ENCODE measurements at places on chromosomes 11 and 22.

DNA sequence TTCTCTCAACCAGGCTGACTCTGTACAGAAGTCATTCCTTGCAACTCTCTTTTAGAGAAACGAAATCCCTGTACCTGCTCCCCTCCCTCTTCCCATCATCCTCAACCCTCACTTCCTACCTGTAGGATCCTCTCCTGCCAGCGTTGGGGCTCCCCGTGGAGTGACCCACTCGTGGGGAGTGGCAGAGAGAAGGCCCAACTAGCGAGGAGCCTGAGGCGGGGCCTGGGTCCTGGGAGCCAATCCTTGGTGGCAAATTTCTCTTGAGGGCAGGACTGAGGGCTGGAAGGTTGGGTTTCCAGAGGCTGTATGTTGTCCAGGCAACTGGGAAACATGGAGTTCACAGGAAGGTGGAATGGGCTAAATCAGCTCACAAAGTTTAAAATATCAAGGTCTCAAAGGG is 10.4 kb downstream of the NHERF4 start:
- no peak for DNase-seq

DNA sequence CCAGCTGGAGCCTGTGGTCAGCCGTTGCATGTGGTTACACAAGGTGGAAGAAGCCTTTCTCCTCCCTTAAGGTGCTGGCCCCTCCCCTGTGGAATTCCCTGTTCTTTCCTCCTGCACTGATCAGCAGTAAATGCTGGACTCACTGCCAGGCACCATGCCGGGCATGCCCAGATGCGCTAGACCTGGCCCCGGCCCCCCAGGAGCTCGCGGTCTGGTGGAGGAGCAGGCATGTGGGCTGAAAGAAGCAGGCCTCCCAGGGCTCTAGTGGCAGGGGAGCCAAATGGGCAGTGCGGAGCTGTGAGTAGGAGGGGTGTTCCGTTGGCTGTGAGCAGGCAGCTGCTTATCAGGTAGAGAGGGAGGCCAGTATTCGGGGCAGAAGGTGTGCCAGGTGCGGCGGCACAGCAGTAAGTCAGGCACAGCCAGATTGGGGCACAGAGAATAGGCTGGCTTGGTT is 10.2 kb downstream of the DGKZ start:
- DNase-seq = no peak

DNA sequence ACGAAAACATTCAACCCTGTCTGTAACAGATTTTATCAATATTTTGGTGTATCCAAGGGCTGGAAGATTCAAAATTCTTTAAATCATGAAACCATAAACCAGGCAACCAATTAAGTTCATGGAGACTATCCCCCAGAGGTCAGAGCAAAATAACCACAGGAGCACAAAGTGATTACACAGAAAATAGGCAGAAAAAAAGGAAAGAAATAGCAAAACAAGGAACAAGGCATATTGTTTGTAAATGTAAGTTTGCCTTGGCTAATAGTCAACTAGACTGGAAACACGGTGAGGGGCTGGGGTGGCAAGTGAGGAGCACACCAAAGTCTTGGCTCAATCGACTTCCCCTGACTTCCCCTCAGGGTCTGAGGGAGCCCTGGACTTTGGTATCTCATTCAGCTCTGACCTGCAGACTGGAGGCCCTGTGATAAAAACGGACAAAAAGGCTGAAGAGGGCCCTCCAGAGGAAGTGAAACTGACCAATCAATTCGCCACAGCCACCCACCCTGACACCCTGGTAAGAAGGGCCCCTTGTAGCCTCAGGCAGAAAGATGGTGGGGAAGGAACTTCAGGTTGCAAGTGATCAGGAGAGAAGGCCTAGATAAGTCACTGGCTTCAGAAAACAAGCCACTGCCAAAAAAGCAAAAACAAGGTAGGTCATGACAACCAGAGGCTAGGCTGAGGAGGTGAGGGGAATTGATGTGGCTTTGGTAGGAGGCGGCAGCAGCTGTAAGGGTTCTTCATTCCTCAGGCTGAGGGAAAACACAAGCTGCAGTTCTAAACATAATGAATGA is 1.8 kb downstream of the SIK3 start:
- DNase-seq = no peak

GRCh38 chr22:36817525-36817848 is 652 bp upstream of the PVALB start:
- DNase-seq = no peak

GRCh38 chr11:78995171-78995570 is 420.5 kb upstream of the NARS2 start:
- no peak for DNase-seq

DNA sequence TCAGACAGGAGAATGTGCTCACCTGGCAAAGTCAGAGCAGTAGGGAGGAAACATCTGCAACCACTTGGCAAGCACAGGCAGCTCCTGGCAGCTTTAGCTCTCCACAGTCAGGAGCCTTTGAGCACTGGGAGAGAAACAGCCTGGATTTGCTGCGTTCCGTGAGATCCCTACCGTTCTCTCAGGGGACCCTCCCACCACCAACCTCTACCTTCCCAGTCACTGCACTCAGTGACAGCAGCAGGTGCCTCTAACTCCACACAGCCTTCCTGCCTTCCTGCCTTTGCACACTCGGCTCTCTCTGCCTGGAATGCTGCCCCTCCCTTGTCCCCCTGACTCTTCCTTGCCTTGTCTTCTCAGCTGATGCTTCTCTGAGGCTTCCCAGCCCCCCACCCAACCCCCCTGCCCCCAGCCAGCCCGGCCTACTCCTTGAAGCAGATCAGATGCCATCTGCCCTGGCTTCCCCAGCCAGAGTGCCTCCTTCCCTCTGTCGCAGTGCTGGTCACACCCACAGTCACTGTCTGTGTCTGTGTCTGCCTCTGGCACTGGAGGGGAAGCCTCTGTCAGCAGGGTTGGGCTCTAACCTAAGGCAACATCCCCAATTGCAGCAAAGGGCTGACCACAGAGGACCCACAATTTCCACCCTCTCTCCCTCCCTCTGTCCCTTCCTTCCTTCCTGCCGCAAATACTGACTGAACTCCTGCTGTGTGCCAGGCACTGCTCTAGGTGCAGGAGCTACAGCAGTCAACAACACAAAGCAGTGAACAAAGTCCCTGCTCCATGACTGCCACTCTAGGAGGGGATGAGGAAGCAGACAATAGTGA is 14.9 kb upstream of the TSKU start:
- no peak for DNase-seq

DNA sequence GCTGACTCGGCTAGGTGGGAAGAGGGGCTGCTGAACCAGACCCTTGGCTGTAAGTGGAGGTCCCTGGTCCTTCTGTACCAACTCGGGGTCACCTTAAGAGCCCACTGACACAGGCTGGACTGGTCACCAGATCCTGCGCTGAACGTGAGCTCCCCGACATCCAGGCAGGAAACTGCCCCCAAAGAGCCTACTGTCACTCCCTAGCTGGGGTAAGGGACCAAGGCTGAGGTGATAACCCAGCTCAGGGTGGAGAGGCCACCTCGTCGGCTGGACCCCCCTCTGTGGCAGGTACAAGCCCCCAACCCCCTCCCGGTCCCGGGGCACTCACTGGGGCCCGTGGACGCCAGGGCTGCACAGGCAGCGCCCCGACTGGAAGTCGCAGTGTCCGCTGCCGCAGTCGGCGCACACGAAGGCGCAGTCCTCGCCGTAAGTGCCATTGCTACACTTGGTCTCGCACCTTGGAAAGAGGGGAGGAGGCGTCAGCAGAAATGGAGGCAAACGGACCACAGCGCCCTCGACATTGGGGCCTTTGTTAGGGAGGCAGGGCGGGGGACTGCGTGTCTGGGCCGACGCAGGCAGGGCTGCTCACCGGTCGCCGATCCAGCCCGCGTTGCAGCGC is 7.4 kb downstream of the SCARF2 start:
- no peak for DNase-seq

DNA sequence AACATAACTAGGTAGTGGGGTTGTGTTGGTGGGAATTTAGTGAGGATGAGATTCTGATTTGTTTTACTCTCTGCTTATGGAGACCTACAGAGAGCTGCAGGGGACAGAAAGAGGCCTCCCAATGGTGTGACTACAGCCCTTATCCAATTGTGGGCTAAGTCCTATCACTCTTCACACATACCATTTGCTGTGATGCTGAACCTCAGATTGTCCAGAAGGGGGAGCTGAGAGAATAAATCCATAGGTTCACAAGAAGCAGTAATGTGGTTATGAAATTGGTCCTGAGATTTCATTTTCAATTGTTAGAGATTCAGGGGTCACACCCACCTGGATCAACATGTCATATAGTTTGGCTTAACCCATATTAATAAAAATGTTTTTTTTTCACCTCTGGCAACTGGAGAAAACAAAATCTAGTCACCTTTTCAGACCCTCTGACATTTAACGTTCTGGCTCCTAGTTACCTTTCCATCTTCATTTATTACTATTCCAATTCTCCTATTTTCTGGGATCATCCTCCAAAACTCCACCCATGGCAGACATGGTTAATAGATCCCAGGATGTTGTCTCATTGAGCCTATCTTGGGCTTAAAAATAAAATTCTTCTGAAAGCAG is 53.3 kb upstream of the PTPN5 start:
- DNase-seq = no peak

DNA sequence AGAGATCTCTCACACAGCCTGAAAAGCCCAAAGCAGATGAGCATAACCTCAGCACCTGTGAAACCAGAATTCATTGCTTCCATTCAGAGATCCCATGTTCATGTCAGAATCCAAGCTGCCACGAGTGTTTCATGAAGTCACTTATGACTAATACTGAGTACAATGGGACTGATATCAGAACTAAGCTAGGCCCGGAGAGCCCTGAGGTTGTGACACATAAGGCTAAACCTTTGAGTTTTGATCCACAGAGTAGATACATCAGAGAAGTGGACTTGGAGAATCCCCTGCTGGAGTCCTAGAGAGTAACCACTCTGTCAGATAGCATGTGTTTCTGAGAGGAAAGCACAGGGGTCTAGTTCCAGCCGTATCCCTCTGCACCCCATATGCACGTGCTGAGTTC is 890 bp upstream of the GLYATL1 start:
- no peak for DNase-seq

DNA sequence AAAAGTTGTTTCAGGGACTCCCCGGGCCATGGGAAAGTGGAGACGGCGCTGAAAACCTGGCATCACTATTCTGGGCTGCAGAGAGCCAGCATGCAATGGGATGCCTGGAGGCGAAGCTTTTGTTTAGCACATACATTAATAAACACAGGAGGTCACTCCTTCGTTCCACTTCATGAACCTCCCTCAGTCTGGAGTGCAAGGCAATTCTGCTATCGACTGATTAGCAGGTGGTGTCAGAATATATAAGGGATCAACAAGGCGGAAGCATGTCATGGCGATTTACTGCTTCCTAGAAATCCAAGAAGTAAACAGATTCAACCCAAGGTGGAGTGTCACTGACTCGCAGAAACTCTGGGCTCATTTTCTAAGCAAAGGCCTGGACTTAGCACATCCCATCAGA is 45.4 kb upstream of the MN1 start:
- DNase-seq = no peak

GRCh38 chr11:71451596-71452198 is 1.3 kb upstream of the NADSYN1 start:
- DNase-seq = no peak

DNA sequence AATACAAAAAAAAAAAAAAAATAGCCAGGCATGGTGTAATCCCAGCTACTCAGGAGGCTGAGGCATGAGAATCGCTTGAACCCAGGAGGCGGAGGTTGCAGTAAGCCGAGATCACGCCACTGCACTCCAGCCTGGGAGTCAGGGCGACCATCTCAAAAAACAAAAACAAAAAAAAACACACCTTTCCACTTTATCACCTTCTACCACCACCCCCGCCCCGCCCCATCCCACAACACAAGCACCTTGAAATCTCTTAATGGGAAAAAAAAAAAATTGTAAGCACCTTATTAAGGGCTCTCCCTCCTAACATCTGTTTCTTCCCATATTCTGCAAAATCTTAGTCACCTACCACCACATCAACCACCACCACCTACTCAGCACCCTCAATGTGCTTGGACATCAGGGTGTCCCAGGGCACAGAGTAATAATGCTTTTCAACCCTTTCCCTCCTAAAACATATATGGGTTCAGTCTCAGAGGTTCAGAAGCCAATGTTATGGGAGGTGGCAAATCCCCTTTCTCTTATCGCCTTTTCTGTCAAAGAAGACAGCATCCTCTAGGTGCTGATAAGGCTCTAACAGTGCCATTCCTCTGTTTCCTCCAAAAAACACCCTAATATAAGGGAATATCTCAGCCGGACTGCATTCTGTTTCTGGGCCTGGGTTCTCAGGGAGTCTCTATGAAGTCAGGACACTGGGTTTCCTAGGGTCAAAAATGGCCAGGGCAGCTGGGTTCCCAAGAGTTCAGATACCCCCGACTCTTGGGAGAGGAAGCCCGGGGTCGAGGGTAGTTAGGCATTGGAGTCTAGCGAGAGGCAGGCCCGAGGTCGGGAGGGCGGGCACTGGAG is 718 bp downstream of the INTS5 start:
- DNase-seq = no peak

- peak; percentile 73 for DNase-seq
Observed at GRCh38 chr11:64803158-64803845, at the start of gene MAP4K2. Gene MAP4K2 (minus strand): TSS chr11:64803214. CDS start chr11:64803149, 65 bp downstream.

DNA sequence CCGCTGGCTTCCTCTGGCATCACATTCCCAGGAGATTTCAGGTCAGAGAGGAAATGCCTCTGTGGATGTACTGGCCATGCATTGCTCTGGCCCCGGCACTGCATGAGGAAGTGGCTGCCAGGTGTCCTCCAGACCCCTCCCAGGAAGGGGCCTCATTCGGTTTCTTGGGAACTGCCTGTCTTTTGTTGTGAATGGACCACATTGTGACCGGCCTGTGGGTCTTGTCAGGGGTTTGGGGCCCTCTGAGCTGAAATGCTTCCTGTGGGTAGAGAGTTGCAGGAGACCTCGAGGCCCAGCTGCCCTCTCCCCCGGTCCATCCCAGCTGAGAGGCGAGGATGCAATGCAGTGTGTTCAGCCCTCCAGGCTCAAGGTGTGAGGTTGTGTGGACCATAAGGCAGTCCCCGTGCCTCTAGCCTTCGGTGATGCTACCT is 18.8 kb upstream of the ST3GAL4 start:
- DNase-seq = no peak

- DNase-seq = no peak
Observed at GRCh38 chr22:45678961-45679912, 7.6 kb downstream of the ATXN10 start.

DNA sequence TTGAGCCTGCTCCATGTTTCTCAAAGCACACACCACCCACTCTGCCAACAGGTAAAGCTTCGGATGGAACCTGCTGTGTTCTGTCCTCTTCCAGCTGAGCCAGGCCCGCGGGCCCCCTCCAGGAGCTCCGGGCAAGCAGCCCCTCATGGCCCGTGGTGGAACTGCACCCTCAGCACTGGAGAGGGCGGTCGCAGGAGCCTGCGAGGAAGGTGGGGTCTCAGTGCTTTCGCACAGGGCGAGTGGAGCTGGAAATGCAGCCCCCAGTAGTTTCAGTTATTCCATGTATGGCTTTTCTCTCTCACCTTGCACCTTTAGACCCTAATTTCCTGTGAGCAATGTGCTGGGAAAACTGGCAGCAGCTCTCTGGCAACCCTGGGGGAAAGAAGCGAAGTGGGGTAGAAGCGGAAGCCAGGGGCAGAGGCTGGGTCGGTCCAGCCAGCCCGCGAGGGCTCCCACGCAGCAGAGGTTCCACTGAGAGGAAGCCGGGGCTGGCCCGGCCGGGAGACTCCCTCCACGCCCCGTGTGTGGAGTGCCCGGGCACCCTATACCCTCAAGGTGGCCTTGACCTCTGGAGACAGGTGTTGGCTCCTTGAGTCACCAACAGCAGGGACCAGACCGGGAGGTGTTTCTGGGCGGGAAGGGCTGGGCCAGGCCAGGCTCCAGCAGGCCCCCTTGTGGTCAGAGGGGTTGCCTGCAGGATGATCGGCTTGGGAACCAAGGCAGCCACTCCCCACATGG is 119.9 kb upstream of the TMEM45B start:
- DNase-seq = peak; percentile 49

- no peak for DNase-seq
Observed at GRCh38 chr11:23797624-23798419, 699.0 kb upstream of the LUZP2 start.

Measured in stimulated activated CD4-positive, alpha-beta T cell treated with anti-CD3 and anti-CD28 coated beads, Interleukin-1b, Interleukin-23, amount 100 ng/mL, for 1 hour (primary cell).